ENCODE measurements at places on chromosomes 3 and 15. TPM values are rescaled to one million over a fixed set of nuclear protein-coding genes. Genes with fewer than 3 reads are reported as not detected.

GRCh38 chr3:45950686-45951600, 7.7 kb downstream of the CXCR6 start:
- peak; percentile 38 for DNase-seq

The EFCAB12 gene
- total RNA-seq: 2.7 TPM

- no peak for DNase-seq
Measured at GRCh38 chr3:128343287-128344051, 123.2 kb downstream of the DNAJB8 start.

GRCh38 chr3:128605091-128606046, 45.2 kb downstream of the RPN1 start:
- no peak for DNase-seq

Measured in naive thymus-derived CD4-positive, alpha-beta T cell (primary cell).